ENCODE measurements at places on chromosomes 5 and 9. TPM values are rescaled to one million over a fixed set of nuclear protein-coding genes. Genes with fewer than 3 reads are reported as not detected.

DNA sequence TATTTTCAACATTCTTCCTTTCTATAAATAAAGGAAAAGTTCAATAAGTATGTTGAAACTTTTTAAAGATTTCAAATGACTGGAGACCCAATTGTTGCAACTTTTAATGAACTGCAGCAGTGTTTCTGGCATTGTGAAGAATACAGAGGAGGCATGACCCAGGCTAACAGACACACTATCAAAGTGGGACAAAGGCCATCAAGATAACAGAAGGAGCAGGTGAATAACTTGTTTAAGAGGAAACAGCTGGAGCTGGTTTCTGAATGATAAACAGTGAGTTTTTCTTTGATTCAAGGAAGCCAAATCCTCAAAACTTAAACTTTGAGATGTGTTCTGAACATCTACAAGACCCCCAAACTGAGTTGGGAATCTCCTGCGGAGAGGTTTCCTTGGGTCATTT, 734.6 kb downstream of the TLR4 start:
- no peaks in the 10 kb centered on the region for H3K4me1 ChIP-seq
- no peaks in the 10 kb centered on the region for H3K27me3 ChIP-seq
- no peaks in the 10 kb centered on the region for H3K36me3 ChIP-seq
- no peak overlapping the region for H3K4me3 ChIP-seq

DNA sequence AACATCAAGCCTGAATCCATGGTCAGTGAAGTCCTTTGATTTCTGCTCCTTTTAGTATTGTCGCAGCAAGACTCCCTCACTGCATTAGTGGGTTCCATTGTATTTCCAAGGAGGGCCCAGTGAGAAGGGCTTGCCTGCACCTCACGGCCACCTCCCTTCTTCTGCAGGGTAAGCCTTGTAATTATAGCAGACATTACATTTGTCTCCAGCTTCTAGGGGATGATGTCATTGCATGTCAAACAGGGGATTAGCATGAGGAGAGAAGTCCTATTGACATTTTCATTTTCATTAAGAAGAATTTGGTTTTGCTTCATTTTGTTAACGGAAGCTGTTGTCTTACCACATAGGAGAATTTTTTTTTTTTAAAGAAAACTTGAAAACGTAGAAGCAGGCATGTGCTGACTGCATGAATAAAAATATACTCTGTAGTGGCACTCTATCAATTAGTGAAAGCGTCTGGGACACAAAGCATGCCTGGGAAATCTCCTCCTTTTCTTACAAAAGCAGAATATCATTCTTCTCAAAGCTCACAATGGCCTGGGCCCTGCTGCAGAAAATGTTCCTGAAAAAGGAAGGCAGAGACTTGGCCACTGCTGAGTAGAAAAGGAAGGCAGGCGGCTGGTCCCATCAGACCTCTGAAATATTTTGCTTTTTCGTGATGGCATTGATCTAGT, 27.1 kb downstream of the MAP1B start:
- no peaks in the 10 kb centered on the region for H3K36me3 ChIP-seq
- no peak overlapping the region for H3K27ac ChIP-seq
- H3K27me3 ChIP-seq = no peaks in the 10 kb centered on the region
- H3K4me3 ChIP-seq = no peak overlapping the region
- no peak for DNase-seq

DNA sequence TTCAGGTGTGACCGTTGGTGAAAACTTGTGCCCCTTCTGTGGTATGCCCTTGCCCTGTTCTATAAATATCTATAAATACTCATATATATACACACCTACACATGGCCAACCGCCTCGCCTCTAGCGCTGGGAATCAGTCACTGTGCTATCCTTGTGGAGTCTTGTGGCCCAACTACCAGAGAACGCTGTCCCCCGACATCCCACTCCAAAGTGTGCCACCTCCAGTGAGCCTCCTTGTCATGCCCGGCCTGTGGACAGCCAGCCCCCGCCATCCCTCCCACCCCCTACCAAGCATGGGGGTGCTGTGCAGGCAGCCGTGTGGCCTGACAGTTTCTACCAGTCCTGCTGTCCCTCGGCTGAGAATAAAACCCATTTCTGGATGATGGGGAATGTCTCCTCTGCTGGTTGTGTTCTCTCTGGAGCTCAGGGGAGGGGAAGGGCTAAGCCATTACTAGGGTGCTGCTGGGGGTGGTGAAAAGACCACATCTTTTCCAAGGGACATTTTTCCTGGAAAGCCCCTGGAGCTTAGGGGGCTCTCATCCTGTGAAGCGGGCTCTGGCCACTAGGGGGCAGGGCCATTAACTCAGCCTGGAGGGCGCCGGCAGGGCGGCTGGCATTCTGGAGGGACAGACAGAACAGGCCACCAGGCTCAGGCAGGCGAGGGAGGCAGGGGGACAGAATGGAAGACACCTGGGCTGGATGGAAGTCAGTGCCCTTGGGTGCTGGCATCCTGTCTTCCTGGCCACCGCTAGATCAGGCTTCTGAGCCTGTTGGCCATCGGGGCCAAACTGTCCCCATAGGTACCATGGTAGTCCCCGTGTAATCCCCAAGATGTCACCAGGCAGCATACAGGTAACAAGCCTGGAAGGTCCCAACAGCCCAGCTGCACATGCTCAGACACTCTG, 20.7 kb downstream of the GOLGA2 start:
- no peaks in the 10 kb centered on the region for H3K27me3 ChIP-seq
- no peak overlapping the region for H3K4me3 ChIP-seq
- H3K36me3 ChIP-seq = peaks cover 26% of the 10 kb centered on the region
- no peak overlapping the region for H3K27ac ChIP-seq
- peak; percentile 54 for DNase-seq

DNA sequence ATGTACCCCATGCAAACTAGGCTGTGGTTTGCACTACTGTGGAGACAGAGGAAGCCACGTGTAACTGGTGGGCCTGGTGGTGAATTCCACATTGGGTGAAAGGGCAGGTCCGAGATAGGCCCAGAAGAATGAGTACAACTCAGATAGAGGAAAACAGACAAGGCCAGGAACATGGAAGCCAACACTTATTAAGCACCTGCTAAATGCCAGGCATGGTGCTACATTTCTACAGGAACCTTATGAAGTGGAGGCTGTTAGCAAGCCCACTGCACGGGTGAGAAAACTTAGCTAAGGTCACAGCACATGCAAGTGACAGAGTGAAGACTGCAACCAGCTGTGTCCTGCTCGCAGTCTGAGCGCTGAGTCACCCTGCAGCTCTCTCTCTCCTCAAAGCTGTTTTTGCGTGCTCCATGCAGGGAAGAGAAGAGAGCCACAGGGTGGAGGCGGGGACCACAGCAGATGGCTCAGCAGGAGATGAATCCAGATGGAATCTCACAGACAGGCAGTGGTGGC, 65.5 kb upstream of the SPTLC1 start:
- no peak overlapping the region for H3K27ac ChIP-seq
- no peaks in the 10 kb centered on the region for H3K27me3 ChIP-seq
- H3K36me3 ChIP-seq = no peaks in the 10 kb centered on the region

- H3K27ac ChIP-seq = no peak overlapping the region
- H3K4me1 ChIP-seq = no peaks in the 10 kb centered on the region
- DNase-seq = no peak
- H3K27me3 ChIP-seq = no peaks in the 10 kb centered on the region
- no peak overlapping the region for H3K4me3 ChIP-seq
These were observed 253.1 kb downstream of the PBX3 start for GRCh38 chr9:126000256-126000655.

DNA sequence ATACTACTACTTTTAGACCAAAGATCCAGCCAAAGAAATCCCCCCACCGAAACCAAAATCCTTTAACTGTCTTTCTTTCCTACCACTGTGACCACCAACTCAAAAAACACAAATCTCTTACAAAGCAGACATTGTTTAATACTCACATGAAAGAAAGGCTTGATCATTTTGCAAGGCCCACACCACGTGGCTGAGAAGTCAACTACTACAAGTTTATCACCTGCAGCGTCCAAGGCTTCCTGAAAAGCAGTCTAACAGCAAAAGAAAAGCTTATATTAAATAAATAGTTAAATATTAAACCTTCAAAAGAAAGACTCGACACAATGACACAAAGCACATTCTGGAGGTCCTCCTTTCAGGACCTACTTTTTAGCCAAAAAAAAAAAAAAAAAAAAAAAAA, 5.1 kb downstream of the TXN start:
- H3K4me1 ChIP-seq = no peaks in the 10 kb centered on the region
- H3K27ac ChIP-seq = no peak overlapping the region
- DNase-seq = no peak
- no peaks in the 10 kb centered on the region for H3K27me3 ChIP-seq

GRCh38 chr5:9239071-9239470, 306.8 kb downstream of the SEMA5A start:
- no peak overlapping the region for H3K27ac ChIP-seq
- no peaks in the 10 kb centered on the region for H3K27me3 ChIP-seq
- no peaks in the 10 kb centered on the region for H3K4me1 ChIP-seq
- no peak overlapping the region for H3K4me3 ChIP-seq

DNA sequence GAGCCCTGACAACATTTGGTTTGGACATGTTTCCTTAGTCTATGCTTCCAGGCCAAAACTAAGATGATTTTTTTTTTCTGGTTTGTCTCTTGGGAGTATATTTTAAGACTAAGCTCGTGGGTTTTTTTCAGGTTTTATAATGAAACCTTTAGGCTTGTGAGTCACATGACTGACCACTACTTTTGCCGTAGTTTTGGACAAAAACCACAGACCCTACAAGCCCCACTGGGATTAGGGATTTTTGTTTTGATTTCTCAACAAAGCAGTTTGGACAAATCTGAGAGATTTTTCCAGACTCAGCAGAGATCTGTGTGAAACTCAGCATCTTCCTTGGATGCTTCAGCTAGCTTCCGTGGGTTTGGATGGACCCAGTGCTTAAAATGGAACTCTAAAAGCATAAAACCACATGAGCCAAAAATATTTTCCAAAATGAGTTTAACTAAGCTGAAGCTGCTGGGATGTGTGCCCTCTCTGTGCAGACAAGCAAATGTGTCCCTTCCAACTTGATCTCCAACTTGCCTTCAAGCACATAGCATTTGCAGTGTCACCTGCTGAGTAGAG, 70.3 kb upstream of the SMIM15 start:
- peaks cover 26% of the 10 kb centered on the region for H3K4me1 ChIP-seq
- no peak overlapping the region for H3K27ac ChIP-seq
- H3K27me3 ChIP-seq = no peaks in the 10 kb centered on the region
- no peaks in the 10 kb centered on the region for H3K36me3 ChIP-seq
- no peak overlapping the region for H3K4me3 ChIP-seq

DNA sequence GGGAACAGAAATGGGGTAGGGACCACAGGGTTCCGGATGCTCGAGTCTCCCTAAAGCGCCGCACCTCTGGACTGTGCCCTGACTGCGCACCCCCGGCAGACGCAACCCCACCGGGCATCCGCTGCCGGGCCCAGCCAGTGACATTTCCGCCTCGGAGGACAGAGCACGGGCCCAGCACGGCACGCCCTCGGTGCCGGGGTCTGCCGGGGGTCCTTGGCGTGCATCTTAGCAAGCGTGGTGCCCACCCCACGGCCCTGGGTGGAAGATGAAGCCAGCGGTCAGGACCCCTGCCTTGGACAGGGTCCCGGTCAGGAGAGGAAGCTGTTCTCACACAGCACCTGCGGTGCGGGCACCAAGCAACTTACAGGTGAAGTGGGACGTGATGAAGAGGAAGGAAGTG, 7.1 kb downstream of the INPP5E start:
- H3K4me1 ChIP-seq = no peaks in the 10 kb centered on the region
- DNase-seq = no peak
- peaks cover 15% of the 10 kb centered on the region for H3K36me3 ChIP-seq
- no peak overlapping the region for H3K4me3 ChIP-seq

GRCh38 chr5:16467363-16468219, 2.0 kb upstream of the ZNF622 start:
- H3K27me3 ChIP-seq = no peaks in the 10 kb centered on the region
- H3K36me3 ChIP-seq = no peaks in the 10 kb centered on the region
- DNase-seq = no peak
- H3K27ac ChIP-seq = peak overlapping the region; percentile 83

DNA sequence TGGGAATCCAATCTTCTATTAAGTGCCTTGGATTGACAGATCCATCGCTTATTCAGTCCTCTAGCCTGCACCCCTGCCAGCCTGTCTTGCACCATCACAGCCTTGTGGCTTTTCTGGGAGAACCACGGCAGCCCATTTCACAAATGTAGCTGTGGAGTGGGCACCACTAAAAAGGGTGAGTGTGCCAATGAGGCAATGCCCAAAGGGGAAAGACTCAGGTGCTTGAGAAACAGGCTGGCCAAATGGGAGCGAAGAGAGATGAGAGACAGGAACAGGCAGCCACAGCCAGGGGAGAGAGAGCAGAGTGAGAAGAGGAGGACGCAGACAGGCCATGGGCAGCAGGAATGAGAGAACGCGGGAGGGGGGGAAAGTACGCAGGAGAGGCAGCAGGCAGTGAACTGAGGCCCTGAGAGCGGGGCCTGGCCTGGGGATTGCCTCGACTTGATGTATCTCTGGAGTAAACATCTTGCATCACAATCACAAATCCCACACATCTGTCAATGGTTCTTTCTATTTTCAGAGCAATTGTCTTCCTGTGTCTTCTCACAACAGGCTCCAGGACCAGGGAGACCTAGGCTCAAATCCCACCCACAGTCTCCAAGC, 173.1 kb downstream of the SYK start:
- no peak for DNase-seq
- no peaks in the 10 kb centered on the region for H3K4me1 ChIP-seq
- no peak overlapping the region for H3K4me3 ChIP-seq
- H3K27me3 ChIP-seq = no peaks in the 10 kb centered on the region
- no peaks in the 10 kb centered on the region for H3K36me3 ChIP-seq
- no peak overlapping the region for H3K27ac ChIP-seq

- H3K4me3 ChIP-seq = no peak overlapping the region
- no peak for DNase-seq
- no peak overlapping the region for H3K27ac ChIP-seq
- peaks cover 8% of the 10 kb centered on the region for H3K4me1 ChIP-seq
- no peaks in the 10 kb centered on the region for H3K36me3 ChIP-seq
- no peaks in the 10 kb centered on the region for H3K27me3 ChIP-seq
These were observed 197.4 kb downstream of the SEMA5A start for GRCh38 chr5:9348401-9348996.

DNA sequence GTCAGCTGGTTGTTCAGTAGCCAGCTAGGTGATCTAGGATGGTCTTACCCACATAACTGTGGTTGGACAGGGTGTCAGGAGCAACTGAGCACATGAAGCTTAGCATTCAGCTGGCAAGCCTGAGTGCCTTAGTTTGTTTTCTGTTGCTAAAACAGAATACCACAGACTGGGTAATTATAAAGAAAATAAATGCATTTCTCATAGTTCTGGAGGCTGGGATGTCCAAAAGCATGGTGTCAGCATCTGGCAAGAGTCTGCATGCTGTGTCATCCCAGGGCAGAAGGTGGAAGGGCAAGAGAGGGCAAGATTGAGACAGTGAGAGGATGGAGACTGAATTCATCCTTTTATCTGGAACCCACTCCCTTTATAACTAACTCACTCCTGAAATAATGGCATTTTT, 921.5 kb downstream of the TLE4 start:
- H3K4me3 ChIP-seq = no peak overlapping the region
- no peak overlapping the region for H3K27ac ChIP-seq
- no peaks in the 10 kb centered on the region for H3K4me1 ChIP-seq
- no peak for DNase-seq

The COL27A1 gene
- 71.1 TPM for polyA plus RNA-seq

The TAF11L10 gene
- not detected for polyA plus RNA-seq

The CCNJL gene
- polyA plus RNA-seq = 0.08 TPM

The F2RL2 gene
- 0.04 TPM for polyA plus RNA-seq
